Umbilical cord (tissue), 2 donors: ENCODE measurements at places on chromosomes 16 and 17. TPM values are rescaled to one million over a fixed set of nuclear protein-coding genes. Genes with fewer than 3 reads are reported as not detected.

The PABPN1L gene
- total RNA-seq, result 1.7 TPM

The CDK5R1 gene
- total RNA-seq, result 0.72 TPM

The SMIM36 gene
- 1.9 TPM for total RNA-seq

The CD300A gene
- total RNA-seq, result 7.2 TPM

The C17orf67 gene
- 0.48 TPM for total RNA-seq

The KRT20 gene
- 3.4 TPM for total RNA-seq

The RASD1 gene
- 0.96 TPM for total RNA-seq

The GP1BA gene
- total RNA-seq, result 0.72 TPM

The KARS1 gene
- 92.7 TPM for total RNA-seq

The SLC13A2 gene
- 0.72 TPM for total RNA-seq

The NXPH3 gene
- total RNA-seq, result 3.4 TPM

The TMEM204 gene
- 6.7 TPM for total RNA-seq

The CCL18 gene
- not detected for total RNA-seq

The UTS2R gene
- 0.48 TPM for total RNA-seq

The VAT1L gene
- 58.0 TPM for total RNA-seq

The GPR142 gene
- 1.2 TPM for total RNA-seq

The NPTX1 gene
- total RNA-seq, result 0.48 TPM

The KIFC3 gene
- 40.7 TPM for total RNA-seq

The CRHR1 gene
- total RNA-seq, result 3.9 TPM

The CES4A gene
- total RNA-seq, result 4.1 TPM

The GSDMA gene
- 1.7 TPM for total RNA-seq

The RHBDF1 gene
- total RNA-seq, result 27.4 TPM

The G6PC1 gene
- not detected for total RNA-seq

The EMP2 gene
- total RNA-seq, result 27.0 TPM

The UNC119 gene
- total RNA-seq, result 26.2 TPM

The MT1A gene
- total RNA-seq, result not detected
